Activated CD8-positive, alpha-beta memory T cell treated with anti-CD3 and anti-CD28 coated beads, Interleukin-2, amount 50 U/mL, for 4 hours (primary cell): ENCODE measurements at places on chromosomes 3 and 15.

- peak; percentile 60 for DNase-seq
These were observed 148.0 kb upstream of the TBL1XR1 start for GRCh38 chr3:177345049-177345972.

- no peak for DNase-seq
These were observed 565.7 kb downstream of the FGF12 start for GRCh38 chr3:192161661-192162060.

- DNase-seq, result no peak
These were observed 112.2 kb upstream of the NANOGP8 start for GRCh38 chr15:35197306-35197705.

DNA sequence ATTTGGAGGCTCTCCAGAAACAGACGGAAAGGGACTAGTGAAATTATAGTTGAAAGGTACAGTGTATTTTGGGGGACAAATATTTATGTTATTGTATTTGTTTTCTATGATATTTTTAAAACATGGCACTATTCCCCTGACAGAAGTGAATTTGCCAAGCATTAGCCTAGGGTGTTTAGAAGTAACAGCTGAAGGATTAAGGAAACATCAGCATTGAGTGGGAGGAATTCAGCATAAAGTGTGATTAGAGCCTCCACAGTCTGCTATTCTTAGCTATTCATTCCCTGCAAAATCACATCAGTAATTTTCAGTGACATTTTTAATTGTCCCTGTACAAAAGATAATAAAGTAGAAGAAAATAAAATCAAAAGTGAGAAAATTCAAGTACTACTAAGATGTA, 231.4 kb downstream of the ROBO2 start:
- no peak for DNase-seq

GRCh38 chr3:38004415-38005075, 14.0 kb downstream of the VILL start:
- DNase-seq, result peak; percentile 61

GRCh38 chr3:156702367-156702766, 28.0 kb downstream of the TIPARP start:
- no peak for DNase-seq

DNA sequence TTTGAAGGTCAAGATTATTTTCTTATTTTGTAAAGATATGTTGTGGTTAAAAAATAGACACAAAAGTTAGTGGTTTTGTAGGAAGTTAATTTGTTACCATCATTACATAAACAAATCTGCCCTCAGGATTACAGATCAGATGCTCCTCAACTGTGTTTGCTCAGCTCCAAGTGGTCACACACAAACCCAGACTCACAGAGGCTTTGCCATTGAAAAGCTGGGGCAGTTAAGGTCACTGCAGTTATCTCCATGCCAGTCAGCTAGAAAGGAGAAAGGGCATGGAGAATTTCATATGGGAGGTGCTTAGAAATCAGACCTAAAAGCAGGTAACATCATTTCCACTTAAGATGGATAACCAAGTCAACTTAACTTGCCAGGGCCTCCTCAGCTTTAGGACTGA, 825.7 kb upstream of the GBE1 start:
- no peak for DNase-seq

DNA sequence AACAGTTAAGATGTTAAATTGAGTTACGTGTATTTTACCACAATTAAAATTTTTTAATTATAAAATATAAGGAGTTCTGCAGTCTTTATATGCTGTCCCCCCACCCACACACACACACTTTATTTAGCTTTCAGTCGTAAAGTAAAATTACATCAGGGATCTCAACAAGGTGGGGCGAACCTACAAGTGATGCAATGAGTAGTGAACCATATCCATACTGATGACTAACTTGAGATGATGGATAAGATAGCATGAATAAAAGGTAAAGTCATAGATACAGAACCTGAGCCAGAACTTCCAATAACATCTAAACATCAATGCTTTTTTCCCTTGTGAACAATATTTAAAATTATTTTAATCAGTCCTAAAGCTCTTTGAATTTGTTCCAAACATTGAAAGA, 77.2 kb downstream of the VPS13C start:
- DNase-seq, result no peak

DNA sequence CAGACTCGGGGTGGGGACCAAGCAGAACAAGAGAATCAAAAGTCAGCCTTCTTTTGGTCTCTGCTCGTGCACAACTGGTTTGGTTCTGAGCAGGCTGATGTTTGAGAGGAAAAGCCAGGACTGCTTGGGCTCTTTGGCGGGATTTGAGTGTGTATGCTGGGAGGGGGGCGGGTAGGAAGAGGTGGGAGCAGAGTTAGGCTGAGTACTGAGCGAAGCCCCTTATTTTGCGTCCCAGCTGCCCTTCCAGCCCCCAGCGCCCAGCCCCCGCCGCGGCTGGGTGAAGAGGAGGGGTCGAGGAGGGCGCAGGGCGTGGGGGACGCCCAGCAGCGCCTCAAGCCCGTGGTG, 153.5 kb upstream of the GOLIM4 start:
- no peak for DNase-seq

- DNase-seq, result no peak
These were observed 34.2 kb downstream of the CIP2A start for GRCh38 chr3:108554913-108555571.

DNA sequence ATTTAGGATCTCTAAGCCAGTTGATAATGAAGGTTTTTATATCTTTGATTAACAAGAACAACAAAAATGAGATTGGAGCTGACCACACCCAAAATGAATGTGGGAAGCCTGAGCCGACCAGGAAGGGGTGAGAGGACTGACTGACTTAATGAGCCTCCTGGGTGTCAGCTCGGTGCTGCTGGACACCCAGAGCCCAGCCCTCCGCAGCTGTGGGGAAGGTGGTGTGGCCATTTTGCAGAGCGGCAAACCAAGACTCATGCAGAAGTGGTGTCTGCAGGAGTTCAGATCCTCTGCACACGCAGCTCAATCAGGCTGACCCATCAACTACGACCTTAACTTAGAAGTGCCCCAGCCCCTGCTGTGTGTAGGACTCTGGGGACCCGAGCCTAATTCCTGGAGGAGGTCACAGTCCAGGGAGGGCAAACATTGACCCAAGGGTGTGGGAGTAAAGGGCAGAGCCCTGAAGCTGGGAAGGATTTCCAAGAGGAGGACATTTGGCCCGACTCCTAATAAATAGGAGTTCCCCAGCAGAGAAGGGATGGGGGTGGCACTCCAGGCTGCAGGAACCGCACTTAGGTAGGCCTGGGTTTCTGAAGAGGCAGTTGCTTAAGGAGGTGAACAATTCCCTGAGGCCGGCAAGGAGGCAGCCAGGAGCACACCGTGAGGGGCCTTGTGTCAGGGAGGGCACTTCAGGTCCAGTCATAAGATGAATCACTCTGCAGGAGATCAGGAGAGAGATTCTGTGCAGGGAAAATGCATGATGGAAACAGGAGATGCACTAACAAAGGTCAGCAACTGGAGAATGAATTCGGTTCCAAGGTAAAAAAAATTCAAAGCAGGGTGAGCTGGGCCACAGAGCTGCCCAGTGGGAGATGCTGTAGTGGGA, 197.1 kb upstream of the TPM1 start:
- DNase-seq, result no peak

- no peak for DNase-seq
These were observed 11.8 kb downstream of the PARP15 start for GRCh38 chr3:122589297-122589696.

DNA sequence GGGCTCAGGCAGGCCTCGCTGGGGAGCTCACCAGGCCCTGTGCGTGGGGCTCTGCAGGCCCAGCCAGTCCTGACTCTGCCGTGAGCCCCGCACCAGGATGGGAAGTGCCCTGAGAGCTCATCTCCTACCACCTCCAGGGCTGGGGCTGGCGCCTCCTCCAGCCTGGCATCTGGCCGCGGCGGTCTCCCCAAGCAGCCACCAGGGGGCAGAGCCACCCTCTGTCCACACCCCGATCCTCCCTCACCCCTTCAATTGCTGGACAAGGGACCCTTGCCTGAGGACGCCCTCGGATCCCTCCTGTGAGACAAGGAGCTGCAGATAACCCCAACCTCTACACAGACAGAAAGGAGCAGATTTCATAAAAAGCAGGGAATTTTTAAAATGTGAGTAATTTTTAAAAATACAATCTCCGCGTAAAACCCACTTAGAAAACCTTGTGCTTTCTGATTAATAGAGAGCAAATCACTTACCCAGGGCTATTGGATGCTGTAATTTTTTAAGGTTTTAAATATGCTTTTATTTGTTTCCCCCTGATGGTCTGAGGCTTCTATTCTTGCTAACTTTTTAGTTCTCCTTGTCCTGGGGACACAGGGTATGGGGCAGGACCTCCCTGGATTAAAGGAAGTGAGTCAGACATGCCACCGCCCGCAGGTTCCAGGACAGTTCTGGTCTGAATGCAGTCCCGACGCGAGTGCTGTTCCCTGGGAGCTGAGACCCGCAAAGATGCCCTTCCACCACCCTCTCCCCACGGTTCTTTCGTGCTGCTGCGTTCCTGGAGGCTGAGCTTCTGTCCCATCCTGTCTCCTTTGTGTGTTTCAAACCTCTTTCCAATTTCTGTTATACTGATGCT, 52.3 kb upstream of the CHRNA7 start:
- DNase-seq, result peak; percentile 59

DNA sequence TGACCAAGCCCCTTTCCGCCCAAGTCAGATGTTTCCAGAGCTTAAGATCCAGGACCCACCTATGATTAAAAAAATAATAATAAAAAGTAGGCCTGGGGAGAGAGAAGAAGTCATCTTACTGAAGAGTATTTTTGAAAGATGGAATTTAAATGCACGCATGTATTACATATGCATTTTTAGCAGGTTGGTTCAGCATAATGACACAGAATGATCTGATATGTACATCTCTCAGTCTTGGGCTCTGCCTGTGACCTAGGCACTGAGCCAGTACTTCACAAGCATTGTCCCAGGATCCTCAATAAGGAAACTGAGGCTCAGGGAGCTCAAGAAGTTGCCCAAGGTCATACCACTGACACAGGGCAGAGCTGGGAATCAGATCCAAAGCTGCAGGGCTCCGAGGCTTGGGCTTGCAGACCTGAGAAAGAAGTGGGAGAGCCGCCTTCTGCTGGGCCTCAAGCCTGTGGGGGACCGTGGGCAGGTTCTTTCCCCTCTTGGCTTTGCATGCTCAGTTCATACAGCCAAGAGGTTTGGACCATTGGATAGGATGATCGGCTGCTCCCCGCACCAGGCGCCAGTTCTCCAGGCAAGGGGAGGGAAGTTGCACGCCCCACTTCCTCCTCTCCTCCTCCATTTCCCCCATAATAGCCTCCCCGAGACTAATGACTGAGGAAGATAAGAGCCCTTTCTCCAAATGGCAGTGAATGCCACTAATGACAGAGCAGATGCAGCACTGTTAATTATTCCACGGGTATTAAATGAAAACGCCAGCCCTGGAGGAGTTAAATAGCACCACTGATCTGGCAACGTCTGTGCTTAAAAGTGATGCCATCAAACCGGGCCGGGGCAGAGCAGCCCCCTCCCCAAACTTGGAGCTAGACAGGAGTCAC, 6.9 kb downstream of the SLC6A1 start:
- no peak for DNase-seq

DNA sequence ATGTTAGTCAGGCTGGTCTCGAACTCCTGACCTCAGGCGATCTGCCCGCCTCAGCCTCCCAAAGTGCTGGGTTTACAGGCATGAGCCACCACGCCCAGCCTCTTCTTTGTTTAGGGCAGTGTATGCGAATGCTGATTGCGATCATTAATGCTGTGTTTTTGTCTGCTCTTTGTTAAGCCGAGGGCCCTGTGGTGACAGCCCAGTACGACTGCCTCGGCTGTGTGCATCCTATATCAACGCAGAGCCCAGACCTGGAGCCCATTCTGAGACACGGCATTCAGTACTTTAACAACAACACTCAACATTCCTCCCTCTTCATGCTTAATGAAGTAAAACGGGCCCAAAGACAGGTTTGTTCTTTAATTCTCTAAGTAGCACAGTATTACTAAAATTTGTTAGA, 7.8 kb downstream of the KNG1 start:
- no peak for DNase-seq

DNA sequence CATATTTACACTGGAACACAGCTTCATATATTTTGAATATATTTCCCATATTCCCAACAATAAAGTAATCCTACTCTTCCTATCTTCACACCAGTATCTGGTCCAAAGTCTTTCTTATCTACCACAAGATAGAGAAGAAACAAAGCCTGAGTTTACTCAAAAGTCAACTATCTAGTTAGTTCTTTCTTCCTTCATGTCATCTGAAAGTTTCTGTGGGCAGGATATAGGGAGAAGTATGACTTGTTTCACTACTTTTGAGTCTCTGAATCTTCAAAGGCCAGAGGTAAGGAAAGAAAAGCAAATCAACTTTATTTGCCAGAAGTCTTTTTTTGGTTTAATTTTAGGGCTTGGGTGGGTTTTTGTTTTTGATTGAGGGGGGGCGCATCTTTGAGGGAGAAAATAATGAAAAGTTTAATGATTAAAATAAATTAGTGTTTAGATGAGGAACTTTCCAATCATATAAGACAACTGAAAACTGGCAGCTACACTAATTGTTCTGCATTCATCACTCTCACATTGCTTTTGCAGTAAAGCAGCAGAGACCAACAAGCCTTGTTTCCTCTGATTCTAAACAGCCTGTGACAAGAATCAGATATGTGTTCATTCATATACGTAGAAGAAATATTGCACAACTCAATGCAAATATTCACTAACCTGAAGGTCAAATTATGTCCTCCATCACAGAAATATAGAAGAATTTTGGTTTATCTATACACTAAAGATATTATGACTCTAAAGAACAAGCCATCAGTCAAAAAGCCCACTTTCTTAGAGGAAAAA, 421.4 kb downstream of the SHQ1 start:
- no peak for DNase-seq

DNA sequence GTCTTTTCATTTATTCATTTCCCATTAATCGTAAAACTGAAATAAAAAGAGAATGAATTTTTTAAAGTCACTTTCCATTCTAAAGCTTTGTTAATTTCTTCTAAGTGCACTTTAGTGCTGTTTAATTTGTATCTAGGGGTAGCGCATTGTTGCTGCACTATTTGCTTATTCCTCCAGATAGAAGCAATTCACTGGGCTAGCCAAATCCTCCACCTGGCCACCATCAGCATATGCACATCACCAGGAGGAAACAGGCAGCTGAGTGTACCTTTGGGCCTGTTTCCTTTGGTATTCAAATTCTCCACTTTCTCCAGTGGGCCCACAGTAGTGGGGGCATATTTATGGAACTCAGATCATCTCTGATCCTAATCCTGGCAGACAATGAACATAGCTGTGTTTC, 29.8 kb upstream of the CPB1 start:
- DNase-seq, result no peak

GRCh38 chr3:116445311-116445841, at the start of gene LSAMP:
Gene LSAMP (minus strand): TSS chr3:116445487.
- no peak for DNase-seq

GRCh38 chr3:107910713-107911259, 180.0 kb downstream of the CD47 start:
- DNase-seq, result no peak

DNA sequence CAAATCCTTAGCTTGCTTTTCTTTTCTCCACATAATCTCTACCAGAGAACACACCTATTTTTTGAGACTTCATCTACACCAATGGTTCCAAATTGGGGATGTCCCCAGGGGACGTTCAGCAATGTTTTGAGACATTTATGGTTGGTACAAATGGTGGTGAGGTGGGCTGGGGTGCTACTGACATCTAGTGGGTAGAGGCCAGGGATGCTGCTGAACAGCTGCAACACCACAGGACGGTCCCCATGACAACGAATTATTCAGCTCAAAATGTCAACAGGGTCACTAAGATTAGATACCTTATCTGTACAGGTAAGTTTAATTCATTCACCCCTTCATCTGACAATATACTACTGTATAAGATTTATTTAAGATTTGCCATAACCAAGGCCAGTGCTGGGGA, 14.4 kb downstream of the GK5 start:
- no peak for DNase-seq
